ENCODE measurements at places on chromosomes 3 and 15. TPM values are rescaled to one million over a fixed set of nuclear protein-coding genes. Genes with fewer than 3 reads are reported as not detected.

DNA sequence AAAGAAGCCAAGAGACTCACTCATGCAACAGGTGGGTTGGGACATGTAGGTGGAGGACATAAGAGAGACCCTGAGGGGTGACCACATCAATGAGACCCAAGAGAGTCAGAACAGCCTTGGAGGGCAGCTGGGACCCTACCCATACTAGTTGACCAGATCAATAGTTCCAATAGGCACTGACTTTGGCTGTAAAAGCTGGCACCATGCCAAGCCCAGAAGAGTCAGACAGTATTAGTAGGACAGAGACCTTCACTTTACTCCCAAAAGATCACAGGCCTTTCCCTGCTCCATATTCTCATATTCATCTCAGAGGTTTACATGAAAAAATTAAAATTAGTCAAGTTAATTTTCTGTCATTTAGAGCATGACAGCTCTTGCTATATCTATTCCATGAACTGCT is 20.9 kb upstream of the GABRR3 start:
- no peak for DNase-seq

- no peak for DNase-seq
These were observed 50.0 kb upstream of the PSMD6 start for GRCh38 chr3:64073158-64073761.

DNA sequence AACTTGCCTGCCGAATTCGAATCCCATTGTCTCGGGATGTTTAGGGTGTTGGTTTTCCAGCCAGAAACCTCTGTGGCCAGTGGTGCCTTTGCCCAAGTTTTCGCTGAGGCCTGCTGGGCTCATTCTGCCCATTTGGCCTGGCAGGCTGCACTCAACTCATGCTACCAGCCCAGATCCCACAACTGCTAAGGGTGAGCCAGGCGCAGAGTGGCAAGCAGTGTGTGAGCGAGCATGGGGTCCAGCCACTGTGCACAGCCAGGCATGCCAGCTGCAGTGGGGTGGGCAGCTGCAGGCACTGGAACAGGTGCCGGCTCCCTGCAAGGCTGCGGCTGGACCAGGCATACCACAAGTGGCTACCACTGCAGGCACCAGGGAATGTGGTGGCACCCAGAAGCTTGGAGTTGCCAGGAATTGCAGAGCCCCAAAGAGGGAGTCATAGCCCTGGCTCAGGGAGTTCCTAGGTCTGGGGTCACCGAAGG is 151.4 kb upstream of the P2RY1 start:
- no peak for DNase-seq

MEX3B gene
- total RNA-seq, result 2.2 TPM
